Right lung (tissue), 10 donors: ENCODE measurements at places on chromosomes 12 and 14. TPM values are rescaled to one million over a fixed set of nuclear protein-coding genes. Genes with fewer than 3 reads are reported as not detected.
A peak's percentile ranks its signal among the peaks of the same experiment; 100 is the strongest.

Gene FZD10
- 0.84 TPM for polyA plus RNA-seq

Gene CALM1
- polyA plus RNA-seq: 722 TPM

Gene SERPINA1
- polyA plus RNA-seq: 4.6 TPM

Gene ZFYVE1
- 17.3 TPM for polyA plus RNA-seq

Gene CARMIL3
- polyA plus RNA-seq: 1.7 TPM

Gene PRH2
- 0.49 TPM for polyA plus RNA-seq

Gene KRT5
- 1.0 TPM for polyA plus RNA-seq

Gene OVCH1
- not detected for polyA plus RNA-seq

Gene LRFN5
- 6.5 TPM for polyA plus RNA-seq

Gene BMP4
- 78.0 TPM for polyA plus RNA-seq

Gene DEGS2
- 9.9 TPM for polyA plus RNA-seq

Gene C12orf54
- 0.73 TPM for polyA plus RNA-seq

Gene RASAL1
- 0.31 TPM for polyA plus RNA-seq

Gene RASSF3
- 26.1 TPM for polyA plus RNA-seq

Gene ADAMTS20
- polyA plus RNA-seq: 0.06 TPM

Gene GTF2A1
- 35.1 TPM for polyA plus RNA-seq

Gene LGR5
- polyA plus RNA-seq: 4.6 TPM

Gene COCH
- 1.2 TPM for polyA plus RNA-seq

DNA sequence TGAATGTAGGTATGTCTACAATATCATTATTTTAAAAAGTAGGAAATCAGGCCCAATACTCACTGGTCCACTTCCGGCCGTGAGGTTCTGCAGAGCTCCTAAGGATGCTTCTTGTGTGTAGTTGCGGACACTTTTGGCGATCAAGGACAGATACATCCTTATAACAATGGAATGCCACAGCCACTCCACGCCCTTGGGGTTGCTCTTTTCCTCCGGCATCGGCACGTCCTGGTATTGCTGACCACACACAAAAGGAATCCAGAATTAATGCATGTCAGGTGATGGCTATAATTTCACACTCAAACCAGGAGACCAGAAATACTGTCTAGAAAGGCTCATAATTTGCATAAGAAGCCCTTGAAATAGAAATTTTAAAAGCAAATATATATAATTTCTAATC, 65.6 kb upstream of the YARS2 start:
- DNase-seq: no peak

- no peak for DNase-seq
Observed at GRCh38 chr14:58812050-58812910, 174.5 kb downstream of the DACT1 start.

- DNase-seq: no peak
Observed at GRCh38 chr12:66304296-66304900, 2.1 kb downstream of the HELB start.

DNA sequence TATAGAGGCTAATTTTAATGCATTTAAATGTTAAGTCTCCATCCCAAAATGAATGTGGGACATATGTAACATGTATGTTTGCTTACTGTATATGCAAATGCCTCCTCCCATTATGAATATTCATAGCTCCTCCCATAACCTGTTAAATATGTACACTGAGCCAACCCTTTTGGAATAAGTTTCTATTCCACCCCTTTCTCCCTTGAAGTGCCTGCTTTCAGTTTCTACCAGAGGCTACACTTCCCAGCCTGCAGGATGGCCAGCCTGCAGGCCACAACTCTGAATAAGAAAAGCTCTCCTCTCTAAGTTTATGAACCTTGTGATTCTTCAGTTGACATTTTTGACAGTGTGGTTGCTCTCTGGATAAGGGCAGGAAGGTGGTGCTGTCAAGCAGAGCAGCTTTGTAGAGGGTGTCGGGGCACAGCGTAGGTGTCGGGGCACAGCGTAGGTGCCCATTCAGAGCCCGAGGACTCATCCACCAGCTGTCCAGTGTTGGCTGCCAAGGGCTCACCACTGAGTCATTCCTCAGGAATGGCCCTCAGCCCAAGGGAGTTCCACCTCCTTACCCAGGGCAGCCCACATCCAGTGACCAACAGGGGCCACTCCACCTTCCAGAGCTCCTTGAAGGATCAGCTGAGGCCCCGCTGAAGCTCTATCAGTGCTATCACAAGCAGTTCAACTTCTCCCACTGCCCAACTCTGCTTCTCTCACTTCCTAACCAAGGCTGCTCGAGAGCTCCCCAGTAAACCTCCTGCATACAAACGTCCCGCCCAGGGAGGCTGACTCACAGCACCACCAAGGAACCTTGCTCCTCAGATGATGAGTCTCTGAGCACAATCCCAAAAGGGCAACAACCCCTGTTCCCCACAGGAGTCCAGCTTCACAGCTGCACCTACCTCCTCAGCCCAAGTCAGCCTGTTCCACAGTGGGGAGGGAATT, 31.4 kb downstream of the VWF start:
- DNase-seq: no peak

DNA sequence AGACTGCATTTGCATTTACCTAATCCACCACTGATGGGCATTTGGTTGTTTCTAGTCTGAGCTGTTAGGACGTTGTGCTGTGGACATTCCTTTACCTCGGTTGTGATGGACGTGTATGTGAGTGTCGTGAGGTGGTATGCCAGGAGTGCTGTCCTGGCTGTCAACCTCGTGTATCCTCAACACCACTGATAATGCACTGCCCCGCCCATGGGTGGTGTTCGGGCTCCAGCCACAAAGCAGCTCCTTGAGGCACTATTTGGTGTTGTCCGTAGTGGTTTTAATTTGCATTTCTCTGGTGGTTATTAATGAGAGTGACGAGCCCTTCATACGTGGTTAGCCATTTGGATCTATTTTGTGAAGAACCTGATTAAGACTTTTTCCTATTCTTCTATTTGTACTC, 87.6 kb downstream of the PPP2R5C start:
- no peak for DNase-seq

DNA sequence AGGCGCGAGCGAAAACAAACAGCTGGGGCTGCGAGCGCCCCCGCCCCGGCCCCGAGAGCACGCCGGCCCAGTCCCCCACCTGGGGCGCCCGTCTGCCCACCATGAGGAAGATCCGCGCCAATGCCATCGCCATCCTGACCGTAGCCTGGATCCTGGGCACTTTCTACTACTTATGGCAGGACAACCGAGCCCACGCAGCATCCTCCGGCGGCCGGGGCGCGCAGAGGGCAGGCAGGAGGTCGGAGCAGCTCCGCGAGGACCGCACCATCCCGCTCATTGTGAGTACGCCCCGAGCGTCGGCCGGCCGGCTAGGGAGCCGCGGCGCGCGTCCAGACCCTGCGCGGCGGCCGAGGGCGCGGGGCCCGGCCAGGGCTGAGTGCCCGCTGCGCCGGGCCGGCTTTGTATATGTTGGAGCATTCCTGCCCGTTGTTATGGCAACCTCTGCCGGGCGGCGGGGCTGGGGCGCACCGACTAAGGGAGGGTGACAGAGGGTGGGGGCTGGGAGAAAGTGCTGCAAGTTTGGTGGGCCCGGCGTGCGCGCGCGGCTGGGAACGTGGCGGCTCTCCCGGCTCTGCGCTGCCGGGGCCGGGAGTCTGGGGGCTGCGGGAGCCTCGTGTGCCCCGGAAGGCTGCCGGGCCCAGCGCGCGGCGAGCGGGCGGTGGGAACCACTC, 367 bp downstream of the GALNT16 start:
- no peak for DNase-seq

- no peak for DNase-seq
Observed at GRCh38 chr12:52066346-52067080, 3.3 kb upstream of the ATG101 start.

DNA sequence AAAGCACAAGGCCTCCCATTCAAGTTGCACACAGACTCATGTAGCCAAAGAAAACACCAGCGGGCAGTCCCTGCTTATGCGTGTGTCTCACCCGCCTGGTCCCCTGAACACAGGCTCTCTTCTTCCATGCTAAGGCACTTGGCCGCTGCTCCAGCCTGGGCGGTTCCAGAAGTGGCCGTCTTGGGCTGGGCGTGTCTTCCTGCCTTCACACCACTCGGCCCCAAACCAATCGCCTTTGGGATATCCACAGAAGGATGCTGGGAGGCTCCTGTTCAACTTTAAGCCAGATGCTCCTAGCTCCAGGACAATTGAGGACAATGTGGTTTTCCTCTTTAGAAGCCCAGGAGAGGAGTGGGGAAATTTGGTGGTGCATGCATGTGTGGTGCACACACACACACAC, 2.2 kb downstream of the SCARB1 start:
- DNase-seq: no peak

DNA sequence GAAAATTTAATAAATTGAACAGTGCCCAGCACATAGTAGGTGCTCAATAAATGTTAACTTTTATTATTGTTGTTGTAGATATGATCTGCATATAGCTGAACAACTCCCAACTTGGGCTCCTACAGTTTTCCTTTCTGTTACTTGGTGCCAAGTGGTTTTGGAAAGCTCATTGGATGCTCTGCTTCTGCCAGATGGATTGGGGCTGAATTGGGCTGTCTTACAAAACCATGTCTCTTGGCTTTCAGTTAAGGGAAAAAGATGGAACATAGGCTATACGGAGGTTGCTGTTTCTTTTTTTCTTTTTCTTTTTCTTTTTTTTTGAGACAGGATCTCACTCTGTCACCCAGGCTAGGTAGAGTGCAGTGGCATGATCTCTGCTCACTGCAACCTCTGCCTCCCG, 140.7 kb upstream of the PWP1 start:
- DNase-seq: peak; percentile 39

- no peak for DNase-seq
Observed at GRCh38 chr14:90778571-90779255, 37.5 kb downstream of the TTC7B start.

DNA sequence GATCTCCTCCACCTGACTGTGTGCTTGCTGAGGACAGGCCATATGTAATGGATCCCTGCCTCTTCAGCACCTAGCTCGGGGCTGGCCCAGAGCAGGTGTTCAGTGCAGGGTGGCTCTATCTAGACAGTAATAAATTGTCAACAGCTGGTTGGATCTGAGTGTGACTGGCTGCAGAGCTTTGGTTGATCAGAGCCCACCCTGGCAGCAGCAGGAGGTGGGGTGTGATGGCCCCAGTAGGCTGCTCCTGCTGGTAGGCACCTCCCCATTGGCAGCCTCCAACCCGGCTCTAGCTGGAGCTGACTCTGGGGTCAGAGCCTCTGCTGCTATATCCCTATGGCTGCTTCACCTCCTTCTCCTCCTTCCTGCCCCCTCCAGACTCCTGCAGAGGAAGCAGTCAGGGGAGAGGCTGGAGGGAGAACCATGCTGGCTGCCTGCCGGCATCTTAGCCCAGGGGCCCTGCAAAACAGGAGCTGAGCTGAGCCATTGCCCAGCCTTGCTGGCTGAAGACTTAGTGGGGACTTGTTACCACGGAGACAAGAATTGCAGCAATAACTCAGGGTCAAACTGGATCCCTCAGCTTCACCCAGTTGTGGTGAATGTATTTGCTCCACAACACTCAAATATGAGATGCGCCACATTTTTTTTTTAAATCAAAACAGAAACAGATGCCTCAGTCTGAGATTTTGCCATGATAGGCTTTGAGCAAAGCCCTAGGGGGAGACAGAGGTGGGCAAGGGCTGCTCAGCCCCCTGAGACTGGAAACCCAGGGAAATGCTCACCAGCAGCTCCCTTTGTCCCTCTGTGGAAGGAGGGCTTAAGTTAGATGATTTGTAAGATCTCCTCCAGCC, 22.2 kb downstream of the TMEM63C start:
- peak; percentile 7 for DNase-seq

- DNase-seq: no peak
Observed at GRCh38 chr12:109959411-109960093, 36.6 kb downstream of the GIT2 start.

DNA sequence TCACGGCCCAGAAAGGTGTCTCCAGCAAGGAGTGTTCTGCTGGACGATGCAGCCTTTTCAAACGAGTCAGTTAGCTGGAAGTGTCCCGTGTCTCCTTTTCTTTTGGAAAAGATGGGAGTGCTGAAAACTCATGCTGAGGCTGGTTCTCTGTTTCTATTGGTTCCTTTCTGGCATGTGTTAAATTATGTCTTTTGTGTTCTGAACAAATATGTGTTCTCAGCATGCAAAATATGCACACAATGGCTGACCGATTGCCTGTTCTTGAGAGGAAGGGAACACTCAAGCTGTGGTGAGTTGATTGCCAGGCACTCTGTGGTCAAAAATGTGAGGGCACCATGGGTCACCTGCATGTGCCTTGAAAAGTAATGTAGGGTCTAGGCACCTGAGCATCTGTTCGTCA, 181.3 kb downstream of the CACNA1C start:
- DNase-seq: no peak

- DNase-seq: no peak
Observed at GRCh38 chr12:56589783-56590182, 40.3 kb downstream of the BAZ2A start.

DNA sequence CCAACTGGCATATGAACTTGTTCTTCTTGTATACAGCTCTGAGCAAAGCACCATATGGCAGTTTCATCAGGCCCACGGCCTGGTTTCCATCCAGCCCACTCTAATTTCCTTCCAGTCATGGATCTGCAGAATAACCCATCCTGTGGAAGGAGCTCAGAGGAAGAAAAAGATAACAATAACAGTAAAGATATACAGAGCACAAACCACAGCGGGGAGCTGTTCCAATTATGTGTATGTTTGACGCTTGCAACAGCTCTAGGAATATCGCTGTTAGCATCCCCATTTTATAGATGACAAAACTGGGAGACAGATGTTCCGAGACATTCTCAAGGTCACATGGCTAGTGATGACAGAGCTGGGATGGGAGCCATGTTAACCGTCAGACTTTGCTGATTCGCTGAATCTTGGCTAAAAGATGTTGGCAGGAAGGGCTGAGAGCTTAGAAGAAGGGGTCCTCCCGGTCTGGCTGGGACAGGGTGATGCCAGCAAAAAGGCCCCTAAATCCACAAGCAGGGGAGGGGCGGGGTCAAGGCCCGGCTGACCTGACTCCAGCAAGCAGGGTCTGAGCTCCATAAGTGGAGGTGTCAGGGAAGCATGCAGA, 34.4 kb upstream of the CIPC start:
- DNase-seq: no peak

GRCh38 chr14:74391479-74391878, 34.5 kb downstream of the SYNDIG1L start:
- no peak for DNase-seq

GRCh38 chr12:121364683-121365121, 12.5 kb upstream of the ANAPC5 start:
- DNase-seq: no peak

GRCh38 chr12:73506611-73507010, 1031.0 kb upstream of the ATXN7L3B start:
- no peak for DNase-seq
